ENCODE measurements at places on chromosomes 7 and 10.
A peak's percentile ranks its signal among the peaks of the same experiment; 100 is the strongest.

DNA sequence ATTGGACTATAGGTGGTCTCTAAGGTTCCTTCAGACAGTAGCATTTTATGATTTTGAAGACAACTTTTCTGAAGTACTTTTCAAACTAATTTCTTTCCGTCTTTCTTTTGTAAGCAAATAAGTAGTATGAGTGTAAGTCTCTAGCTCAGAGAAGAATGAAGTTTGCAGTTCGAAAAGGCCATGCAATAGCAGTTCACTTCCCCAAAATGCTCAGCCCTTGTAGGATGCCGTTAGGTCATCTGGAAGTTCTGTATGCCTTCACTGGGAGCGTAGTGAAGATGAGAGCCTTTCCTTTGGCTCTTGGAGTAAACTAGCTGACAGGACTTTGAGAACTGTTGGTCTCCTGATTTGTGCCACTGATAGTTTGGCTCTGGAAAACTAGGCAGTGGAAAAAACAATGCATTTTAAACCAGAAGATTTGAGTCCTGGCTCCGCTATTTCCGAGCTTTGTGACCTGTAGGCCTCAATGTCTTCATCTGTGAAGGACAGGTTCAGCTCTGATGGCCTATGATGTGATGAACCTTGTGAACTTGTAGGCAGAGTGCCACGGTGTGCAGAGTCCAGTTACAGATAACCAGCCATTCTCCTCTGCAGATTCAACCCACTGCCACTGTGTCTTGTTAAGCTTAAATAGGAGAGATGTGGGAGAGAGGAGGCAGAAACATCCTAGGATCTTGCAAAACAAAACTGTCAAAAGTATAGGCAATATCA lies 18.8 kb downstream of the SGPL1 start:
- no peak for DNase-seq

DNA sequence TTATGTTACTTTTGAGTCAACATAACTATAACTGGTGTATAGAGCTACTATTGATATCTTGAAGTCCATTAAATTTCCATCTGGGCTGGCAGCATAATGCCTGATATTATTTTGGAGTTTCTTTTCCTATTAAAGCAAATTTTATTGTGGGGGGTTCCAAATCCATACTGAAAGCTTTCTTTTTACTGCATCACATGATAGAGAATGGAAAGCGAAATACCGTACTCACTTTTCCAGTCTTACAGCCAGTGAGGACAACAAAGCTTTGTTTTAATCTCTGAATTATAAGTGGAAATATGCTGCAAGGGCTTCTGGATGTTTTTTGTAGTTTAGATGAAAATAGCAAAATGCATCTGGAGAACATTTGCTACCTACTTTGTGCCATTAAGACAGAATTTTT lies 477.5 kb upstream of the SEMA3D start:
- DNase-seq = no peak

DNA sequence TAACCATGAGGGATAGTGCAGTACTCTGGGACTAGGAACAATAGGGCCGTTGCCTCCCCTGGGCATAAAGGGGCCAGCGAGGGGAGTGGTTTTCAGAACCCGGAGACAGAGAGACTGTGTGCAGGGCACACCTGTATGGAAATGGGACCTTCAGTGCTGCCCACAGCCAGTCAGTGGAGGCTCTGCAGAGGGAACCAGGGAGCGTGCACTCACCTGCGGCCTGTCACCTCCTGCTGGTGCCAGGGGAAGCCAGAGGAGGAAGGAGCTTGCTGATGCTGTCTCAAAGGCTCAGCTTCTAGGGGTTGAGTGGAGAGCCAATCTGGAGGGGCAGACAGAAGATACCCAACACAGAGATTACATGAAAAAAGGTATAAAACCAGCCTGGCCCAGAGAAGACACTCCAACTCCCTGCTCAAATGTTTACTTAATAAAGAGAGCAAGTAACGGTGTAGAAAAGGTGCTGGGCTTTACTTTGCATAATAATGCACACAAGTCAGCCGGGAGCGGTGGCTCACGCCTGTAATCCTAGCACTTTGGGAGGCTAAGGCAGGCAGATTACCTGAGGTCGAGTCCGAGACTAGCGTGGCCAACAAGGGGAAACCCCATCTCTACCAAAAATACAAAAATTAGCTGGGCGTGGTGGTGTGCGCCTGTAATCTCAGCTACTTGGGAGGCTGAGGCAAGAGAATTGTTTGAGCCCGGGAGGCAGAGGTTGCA lies 35.5 kb upstream of the WAPL start:
- DNase-seq = no peak

- DNase-seq = peak; percentile 64
These were observed at the start of gene REEP3 for GRCh38 chr10:63520500-63521415. Gene REEP3 (plus strand): TSS chr10:63521401. CDS start chr10:63521546, 145 bp downstream.

- DNase-seq = no peak
These were observed 8.9 kb downstream of the EEPD1 start for GRCh38 chr7:36161996-36162395.

- DNase-seq = peak; percentile 34
These were observed 106.7 kb downstream of the TNS3 start for GRCh38 chr7:47474937-47475879.

- no peak for DNase-seq
These were observed 429.0 kb upstream of the POT1 start for GRCh38 chr7:125358551-125359167.

DNA sequence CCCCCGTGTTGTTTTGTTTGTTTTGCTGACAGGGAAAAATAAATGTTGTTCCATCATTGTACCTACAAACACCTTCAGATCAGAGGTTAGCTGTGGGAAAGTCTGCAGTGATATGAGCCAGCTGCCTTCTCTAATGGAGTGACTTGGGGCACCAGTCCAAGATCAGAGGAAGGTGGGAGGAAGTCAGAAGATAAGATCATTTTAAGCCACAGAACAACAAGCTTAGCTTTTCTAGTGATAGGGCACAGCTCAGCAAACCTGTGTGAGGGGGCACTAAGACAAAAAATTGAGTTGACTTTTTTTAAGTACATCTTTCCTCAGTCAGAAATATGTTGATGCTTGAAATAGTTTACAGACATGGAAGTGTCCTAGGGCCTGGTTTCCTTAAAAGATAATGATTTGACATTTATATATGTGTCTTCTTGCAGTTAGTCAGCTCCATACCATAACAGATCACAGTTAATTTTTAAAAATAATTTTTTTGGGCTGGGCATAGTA lies 240.3 kb upstream of the KAT6B start:
- peak; percentile 66 for DNase-seq

GRCh38 chr10:119368991-119369869 lies 161.9 kb downstream of the GRK5 start:
- DNase-seq = no peak
